Activated CD8-positive, alpha-beta T cell treated with anti-CD3 and anti-CD28 coated beads, Interleukin-2, amount 10 ng/mL, durations not matched to agents 7 days and 5 days (primary cell): ENCODE measurements at places on chromosomes 3 and 15. TPM values are rescaled to one million over a fixed set of nuclear protein-coding genes. Genes with fewer than 3 reads are reported as not detected.

The GFM1 gene
- total RNA-seq = 40.4 TPM

DNA sequence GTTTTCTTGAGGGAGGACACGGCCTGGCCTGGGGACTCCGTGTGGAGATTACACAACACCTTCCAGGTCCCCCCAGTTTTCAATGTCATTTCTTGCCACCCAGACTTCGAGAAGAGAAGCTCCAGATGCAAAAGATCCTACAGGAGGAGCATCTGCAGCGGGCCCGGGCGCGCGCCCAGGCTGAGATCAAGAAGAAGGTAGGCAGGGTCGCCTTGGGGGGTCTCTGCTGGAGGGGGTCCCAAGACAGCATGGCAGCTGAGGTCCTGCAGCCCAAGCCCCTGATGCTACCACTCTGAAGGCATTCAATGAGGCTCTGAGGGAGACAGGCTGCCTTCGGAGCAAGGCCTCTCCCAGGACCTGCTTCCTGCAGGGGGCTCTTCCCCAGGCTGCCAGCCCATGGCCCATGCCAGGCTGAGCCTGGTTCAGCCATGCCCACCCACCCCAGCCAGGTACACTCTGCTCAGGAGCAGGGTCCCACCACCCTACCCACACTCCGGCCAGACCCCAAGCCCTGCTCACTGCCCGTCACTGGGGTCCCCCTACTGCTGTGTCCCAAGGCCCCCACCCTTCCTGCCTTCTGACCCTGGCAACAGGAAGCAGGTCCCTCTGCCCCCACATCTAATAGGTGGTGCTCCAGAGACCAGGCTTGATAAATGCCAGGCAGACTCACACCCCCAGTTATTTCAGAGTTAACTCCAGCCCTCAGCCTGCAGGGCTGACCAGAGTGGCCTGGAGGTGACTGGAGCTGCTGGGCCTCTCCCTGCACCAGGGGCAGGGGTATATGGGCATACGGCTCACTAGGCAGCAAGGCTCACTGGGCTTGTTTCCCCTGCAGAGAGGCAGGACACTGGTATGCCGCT is 40.0 kb downstream of the ZXDC start:
- DNase-seq = no peak

The GUCA1C gene
- total RNA-seq = not detected

- no peak for DNase-seq
Measured at GRCh38 chr3:192817053-192817452, 89.7 kb upstream of the FGF12 start.

The CASR gene
- not detected for total RNA-seq

DNA sequence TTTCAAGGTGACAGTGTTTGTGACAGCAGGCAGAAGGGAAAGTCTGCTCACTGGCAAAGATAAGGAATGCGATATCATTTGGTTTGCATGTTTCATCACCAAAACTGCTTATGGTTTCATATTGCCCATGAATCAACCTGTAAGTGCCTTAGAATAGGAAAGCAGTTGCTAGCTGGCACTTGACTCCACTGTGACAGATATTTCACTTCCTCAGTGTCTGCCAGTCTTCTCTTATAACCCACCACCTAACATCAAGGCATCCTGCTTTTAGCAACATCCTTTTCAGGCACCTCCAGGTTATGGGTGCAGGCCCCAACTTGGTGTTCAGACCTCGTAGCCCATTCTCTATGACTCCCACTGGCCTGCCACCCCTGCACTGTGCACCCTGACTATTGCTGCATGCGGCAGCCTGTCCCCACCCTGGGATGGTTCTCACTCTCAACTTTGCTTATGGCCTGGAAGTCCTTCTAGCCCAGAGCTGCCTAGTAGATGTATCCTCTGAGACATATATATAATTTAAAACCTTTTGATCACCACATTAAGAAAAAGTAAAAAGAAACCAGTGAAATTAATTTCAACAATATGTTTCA is 154.4 kb upstream of the RARB start:
- no peak for DNase-seq
